ENCODE measurements at places on chromosomes 13 and 19.
A peak's percentile ranks its signal among the peaks of the same experiment; 100 is the strongest.

DNA sequence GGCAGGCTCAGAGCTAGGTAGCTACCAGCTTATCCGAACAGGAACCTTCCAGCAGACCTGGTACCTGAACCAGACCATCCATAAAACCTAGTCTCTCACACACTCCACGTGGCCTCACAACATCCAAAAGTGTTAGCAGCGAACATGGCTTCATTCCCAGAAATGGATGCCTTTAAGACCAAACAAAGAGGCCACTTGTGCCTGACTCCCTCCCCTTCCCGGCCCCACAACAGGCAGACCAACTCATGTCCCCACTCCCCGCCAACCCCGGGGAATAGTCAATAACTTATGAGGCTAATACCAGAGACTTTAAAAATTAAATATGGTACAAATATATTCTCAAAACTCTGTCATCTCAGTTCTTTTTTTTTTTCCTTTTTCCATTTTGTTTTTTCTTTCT is 46.2 kb downstream of the ZNF557 start:
- no peak for DNase-seq

GRCh38 chr13:35343417-35343816 is 133.1 kb downstream of the MAB21L1 start:
- no peak for DNase-seq

DNA sequence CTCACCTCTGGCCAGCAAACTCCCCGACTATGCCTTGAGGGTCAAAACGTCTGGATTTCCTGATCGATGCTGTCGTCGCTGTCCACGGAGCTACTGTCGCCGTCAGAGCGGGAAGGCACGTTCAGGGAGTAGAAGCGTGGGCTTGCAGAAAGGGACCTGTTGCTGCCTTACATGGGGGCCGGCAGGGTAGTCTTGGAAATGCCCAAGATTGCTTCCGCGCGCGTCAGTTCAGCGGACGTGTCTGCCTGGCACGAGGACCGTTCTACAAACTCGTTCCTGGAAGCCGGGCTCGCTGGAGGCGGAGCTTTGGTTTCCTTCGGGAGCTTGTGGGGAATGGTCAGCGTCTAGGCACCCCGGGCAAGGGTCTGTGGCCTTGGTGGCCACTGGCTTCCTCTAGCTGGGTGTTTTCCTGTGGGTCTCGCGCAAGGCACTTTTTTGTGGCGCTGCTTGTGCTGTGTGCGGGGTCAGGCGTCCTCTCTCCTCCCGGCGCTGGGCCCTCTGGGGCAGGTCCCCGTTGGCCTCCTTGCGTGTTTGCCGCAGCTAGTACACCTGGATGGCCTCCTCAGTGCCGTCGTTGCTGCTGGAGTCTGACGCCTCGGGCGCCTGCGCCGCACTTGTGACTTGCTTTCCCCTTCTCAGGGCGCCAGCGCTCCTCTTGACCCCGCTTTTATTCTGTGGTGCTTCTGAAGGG is 15.4 kb downstream of the RB1 start:
- DNase-seq: no peak

DNA sequence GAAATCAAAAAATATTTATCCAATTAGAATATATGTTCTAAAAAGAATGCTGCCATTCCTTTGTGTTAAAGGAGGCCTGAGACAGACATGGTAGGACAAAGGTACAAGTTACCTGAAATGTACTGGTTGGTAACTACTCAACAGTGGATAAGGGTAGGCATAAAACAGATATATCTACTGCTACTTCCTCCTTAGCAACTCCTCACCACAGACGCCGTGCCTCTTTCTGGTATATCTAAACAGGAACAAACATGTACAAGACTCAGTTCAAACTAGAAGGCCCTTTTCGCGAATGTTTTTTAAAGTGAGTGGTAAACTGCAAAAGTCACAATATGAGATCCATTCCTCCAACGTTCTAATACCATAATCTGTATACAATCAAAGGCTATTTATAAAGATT is 86.9 kb downstream of the TBC1D4 start:
- no peak for DNase-seq

GRCh38 chr13:105471673-105472072 is 1063.8 kb downstream of the EFNB2 start:
- DNase-seq: no peak

GRCh38 chr13:37241786-37242185 is 136.3 kb upstream of the CSNK1A1L start:
- no peak for DNase-seq

DNA sequence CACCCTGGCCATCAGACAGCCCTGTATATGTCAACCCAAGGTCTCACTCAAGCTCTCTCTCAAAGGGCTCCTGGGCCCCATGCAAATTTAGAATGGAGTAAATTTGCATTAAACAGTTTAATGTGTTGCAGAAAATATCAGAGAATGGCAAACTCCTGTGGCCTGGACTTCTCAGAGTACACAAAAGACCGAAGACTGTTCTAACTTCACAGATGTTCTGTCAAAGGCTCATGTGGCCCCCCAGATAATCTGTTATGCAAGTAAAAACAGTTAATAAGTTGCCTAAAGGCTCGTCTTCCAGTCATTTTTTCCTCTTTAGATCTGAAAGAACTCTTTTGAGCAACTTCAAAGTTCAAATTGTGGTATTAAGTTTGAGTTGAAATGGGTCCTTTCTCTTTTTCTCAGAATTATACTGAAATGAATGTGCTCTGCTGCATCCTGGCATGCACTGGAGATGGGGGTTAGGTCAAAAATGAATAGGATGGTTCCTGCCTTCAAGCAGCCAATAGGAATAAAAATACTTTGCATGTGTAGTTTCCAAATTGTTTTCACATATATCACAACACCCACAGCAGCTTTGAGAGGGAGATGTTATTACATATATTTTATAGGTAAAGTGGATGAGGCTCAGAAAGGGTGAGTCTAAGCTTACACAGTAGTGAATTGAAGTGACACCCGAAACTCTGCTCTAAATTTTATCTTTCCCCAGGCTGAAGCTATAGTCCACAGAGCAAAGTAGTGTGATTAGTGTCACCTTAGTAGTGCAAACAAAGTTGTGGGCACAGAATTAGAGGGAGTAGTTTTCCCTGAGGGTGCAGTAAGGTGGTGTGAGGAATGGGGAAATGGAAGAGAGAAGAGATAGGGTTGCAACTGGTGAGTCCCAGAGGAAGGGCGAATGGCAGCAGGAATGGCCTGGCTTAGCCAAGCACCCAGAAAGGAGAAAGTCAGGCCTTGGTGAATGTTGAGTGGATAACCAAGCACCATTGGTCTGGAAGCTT is 205.0 kb upstream of the RFC3 start:
- no peak for DNase-seq

GRCh38 chr19:18191640-18192062 is 1.4 kb upstream of the MPV17L2 start:
- no peak for DNase-seq

- peak; percentile 79 for DNase-seq
Measured at GRCh38 chr19:11373166-11373884, 1.1 kb upstream of the SWSAP1 start.
